ENCODE measurements at places on chromosomes 11 and 22.
A peak's percentile ranks its signal among the peaks of the same experiment; 100 is the strongest.

DNA sequence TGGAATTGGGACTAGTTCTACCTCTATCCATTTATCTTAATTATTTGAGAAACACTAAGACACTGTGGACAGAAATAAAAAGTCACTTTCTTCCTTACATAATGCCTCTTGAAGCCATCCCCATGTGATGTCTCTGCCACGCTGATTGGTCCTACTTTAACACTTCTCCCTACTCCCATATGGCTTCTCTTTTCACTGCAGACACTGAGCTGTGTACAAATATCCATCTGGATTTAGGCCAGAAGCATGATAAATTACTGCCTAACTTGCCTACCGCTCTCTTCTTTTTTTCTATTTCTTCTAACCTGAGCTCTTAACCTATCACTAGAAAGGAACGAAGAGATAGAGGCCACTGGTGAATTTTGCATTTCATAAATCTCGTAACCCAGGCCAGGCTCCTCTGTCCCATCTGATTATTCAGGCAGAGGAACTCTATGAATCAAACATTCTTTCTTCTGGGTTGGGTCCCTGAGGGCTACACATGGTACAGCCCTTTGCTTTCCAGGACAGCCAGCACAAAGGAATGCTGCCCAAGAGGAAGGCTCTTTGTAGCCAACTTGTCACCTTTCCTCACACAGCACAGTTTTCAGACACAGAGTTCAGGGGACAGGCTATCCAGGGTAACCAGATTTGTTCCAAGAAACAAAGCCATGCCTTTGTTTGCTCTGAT, 878.5 kb upstream of the LRRC4C start:
- no peak for DNase-seq

GRCh38 chr22:22856885-22857606, 30.6 kb upstream of the IGLL5 start:
- no peak for DNase-seq

GRCh38 chr22:22932512-22932941, 44.9 kb downstream of the IGLL5 start:
- no peak for DNase-seq

GRCh38 chr11:521177-521688, 14.1 kb downstream of the HRAS start:
- DNase-seq, result no peak

- DNase-seq, result no peak
These were observed 403.5 kb downstream of the CADM1 start for GRCh38 chr11:115100706-115101105.

- DNase-seq, result peak; percentile 61
These were observed 5.8 kb downstream of the RAPSN start for GRCh38 chr11:47443028-47443700.

GRCh38 chr22:26580240-26580962, 9.5 kb downstream of the TPST2 start:
- DNase-seq, result no peak

DNA sequence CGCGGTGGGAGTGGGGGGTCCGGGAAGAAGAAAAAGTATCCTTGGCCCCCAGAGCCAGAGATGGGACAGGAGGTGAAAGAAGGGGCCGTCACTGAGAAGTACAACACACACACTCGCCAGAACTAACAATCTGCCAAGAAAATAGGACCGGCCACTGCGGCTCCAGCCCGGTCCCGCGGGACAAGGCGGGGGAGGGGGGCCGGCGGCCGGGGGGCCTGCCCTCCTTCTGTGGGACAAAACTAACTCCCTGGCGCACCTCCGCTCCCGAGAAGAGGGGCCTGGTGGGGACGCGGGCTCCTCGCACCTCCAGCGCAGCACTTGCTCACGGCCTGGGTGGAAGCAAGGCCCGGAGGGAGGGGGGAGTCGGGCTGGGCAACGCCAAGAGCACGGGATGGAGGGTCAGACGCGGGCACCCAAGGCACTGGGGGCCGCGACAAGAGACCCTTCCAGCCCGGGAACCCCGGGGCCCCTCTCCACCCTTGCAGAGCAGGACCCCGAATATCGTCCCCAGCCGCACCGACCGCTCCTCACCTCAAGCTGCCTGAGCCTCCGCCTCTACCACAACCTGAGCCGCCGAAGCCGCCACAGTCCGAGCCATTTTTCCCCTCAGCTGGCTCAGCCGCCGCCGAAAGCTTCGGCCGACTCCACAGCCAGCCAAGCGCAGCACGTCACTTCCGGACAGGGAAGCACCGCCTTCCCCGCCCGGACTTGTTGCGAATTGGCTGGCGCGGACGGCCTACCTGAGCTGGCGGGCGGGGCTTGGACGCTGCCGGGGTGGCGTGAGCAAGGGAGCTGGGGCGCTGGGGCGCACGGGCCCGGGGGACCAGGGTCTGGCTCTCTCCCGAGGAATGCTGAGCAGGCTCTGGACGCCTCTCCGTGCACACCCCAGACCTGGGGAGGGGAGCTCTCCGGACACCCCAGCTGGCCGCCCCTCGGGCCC, at the start of gene PIK3C2A:
Gene PIK3C2A (minus strand): TSS at position 670 of the 940 bp plus-strand sequence. CDS start 38,245 bp downstream, outside the sequence.
- peak; percentile 97 for DNase-seq

- DNase-seq, result no peak
These were observed 242.7 kb upstream of the NCAM1 start for GRCh38 chr11:112718483-112718882.

DNA sequence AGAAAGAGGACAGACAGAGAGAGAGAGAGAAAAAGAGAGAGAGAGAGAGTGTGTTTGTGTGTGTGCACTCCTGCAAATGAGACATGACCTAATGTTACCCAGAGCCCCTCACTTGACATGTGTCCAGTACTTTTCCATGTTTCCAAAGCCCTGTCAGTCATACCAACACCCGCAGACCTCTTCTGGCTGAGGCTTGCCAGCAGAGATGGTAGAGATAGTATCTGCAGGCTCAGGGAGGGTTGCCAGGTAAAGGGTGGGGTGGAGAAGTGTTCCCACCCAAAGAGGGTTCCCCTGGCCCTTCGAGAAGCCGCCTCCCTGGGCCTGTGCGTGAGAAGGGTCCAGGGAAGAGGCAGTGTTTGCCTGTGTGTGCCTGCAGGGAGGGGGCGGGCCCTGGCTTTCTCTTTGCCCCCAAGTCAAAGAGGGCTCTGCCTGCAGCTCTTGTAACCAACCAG, 40.7 kb downstream of the POU2F3 start:
- no peak for DNase-seq

DNA sequence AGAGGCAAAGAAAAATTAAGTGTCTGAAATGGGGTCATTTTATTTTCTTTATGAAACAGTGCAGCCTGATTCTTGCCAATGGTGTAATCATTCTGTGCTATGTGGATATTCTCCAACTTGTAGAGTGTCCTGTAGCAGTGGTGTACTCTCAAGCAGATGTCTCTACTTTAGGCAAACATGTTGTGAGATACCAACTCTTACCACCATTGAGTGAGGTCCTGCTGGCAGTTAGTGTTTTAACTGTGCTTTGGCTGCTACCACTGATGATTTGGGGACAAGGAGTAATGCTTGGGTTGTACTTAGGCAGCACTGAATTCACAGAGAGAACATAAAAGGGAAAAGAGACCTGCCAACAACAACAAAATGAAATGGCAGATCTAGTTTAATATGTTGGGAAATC, 122.5 kb downstream of the APIP start:
- DNase-seq, result no peak

DNA sequence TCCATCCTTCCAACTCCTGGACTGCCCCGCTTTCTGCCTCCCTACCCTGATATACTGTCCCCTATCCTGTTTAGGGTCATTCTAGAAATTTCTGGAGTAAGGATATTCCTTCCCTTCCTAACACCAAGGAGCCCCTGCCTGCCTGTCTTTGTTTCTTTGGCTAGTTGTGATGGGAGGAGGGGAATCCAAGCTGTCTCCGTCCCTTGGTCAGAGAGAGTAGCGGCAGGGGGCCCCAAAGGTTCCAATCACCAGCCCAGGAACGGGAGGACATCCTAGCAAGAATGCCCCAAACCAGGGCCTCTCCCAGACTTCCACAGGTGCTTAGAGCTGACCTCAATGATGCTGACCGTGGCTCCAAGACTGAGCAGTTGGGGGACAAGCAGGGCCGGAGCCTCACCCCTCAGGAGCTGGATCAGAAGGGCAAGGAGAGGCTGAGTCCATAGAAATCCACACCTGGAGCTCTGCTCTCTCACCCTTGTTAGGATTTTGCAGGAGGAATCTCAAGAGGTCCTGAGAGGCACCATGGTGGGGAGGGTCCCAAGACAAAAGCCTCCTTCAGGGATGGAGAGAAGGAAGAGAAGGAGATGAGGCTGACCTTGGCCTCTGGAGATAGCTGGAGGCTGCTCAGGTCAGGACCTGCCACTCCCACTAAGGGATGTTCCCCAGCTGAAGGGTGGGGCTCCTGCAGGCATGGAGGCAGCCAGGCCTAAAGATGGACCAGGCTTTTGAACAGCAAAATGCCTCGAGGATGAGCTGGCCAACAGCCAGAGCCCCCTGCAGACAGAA, 13.6 kb downstream of the SLC22A12 start:
- DNase-seq, result no peak

- no peak for DNase-seq
These were observed 1.3 kb downstream of the ACTN3 start for GRCh38 chr11:66548041-66548440.

DNA sequence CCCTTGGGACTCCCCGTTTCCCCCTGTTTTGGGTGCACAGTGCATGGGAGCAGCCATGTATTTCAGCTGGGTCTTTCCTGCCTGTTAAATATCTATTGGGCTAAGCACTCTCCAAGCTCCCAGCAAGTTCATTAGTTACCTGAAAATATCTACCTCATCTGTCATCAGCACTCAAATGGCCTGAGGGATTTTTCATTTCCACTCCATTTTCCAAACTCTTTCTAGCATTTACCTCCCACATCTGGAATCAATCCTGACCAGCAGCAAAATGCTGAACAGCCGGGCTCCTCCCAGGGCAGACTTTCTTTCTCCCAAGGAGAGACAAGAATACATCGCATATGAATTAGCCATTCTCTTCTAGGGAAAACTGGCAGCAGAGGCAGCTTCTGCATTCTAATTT, 273.5 kb upstream of the MPPED2 start:
- DNase-seq, result no peak

GRCh38 chr22:40955571-40955970, 4.4 kb downstream of the RBX1 start:
- DNase-seq, result no peak

DNA sequence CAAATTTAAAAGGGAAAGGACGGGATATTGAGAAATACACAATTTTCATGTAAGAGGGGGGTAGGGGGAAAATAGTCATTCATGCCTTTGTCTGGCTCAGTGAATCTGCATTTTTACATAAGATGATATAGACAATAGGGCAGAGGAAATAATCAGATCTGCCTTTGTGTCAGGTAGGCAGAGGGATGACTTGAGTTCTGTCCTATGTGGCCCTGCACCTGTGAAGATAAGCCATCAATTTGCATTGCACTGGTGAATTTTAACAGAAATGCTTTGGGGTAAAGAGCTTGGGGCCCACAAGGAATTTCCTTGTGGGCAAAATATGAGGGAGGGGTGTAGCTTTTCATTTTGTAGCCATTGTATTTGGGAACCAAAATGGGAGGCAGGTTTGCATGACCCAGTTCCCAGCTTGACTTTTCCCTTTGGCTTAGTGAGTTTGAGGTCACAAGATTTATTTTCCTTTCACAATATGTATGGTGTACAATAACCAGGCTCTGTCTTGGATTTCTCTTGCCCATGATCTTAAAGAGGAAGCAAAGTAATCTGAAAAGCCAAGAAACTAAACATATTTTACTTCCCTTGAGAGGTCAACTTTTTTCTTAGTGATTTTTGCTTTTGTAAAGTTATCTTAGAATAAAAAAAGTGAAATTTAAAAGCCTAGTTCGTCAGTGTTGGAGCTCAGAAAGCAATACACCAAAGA, 77.7 kb upstream of the SORL1 start:
- DNase-seq, result no peak

DNA sequence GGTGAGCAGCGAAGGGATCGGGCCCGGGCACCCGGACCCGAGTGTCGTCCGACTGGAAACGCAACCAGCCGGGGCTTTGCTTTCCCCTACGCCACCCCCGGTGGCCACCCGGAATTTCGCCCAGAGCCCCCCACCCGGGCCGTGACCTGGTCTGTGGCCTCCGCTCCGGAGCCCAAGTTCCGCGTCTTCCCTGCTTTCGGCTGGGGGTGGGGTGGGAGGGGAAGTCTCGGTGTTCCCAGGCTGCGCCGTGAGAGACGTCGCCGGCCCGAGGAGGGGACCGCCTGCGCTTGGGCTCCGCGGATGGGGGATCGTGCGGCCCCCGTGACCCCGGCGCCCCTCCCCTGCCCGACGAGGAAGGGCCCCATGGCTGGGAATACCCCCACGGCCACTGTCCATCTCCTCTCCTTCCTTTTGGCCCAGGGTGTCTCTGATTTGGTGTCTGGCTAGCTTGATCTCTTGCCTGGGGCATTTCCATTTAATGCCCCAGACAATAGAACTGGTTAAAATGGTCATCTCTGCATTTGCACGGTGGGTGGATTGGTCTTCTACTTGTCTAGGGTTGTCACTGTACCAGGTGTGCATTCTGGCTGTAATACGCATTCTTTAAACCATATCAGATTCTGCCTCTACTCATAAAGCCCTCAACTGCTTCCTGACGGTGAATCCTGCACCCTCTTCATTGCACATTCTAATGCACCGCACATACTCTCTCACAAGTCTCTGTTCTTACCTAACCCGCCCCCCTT, 789 bp downstream of the SIK2 start:
- DNase-seq, result peak; percentile 52

DNA sequence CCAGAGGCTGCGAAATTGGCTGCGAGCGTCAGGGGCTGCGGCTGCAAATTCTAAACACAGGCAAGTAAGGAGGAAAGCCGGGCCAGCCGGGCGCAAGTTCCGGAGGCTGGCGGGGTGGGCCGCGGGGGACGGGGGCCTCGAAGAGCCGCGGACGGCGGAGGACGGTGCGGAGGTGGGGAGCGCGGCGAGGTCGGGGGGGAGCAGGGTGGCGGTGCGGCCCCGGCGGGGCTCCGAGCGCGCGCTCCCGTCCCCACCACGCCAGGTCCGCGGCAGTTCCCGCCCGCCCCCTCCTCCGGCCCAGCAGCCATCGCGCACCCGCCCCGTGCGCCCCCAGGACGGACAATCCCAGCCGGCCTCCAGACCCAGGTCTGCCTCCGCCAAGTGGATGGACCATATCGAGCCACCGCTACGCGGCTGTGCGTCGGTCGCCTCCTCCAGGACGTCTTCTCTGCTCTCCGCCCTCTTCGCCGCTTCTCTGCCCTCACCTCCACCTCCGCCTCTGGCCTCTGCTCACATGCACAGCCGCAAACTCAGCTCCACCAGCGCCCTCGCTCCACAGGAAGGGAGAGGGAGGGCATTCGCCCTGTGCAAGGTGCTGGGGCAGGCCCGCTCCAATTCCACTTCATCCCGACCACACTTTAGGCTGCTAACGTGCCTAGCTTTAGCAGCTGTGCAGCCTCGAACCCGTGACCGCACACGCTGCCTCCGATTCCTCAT, 7.2 kb downstream of the ELFN2 start:
- DNase-seq, result no peak

Measured in NCI-H345 (cell line).